Foreskin keratinocyte (primary cell): ENCODE measurements at places on chromosomes 7 and 10. TPM values are rescaled to one million over a fixed set of nuclear protein-coding genes. Genes with fewer than 3 reads are reported as not detected.

The CASD1 gene
- 3.0 and 3.3 TPM in 2 replicates for polyA plus RNA-seq

GRCh38 chr10:127161482-127161881, 34.9 kb downstream of the INSYN2A start:
- DNase-seq = no peak

The GRID2IP gene
- polyA plus RNA-seq = 0.12 TPM in 1 of 2 replicates, not detected in the other

DNA sequence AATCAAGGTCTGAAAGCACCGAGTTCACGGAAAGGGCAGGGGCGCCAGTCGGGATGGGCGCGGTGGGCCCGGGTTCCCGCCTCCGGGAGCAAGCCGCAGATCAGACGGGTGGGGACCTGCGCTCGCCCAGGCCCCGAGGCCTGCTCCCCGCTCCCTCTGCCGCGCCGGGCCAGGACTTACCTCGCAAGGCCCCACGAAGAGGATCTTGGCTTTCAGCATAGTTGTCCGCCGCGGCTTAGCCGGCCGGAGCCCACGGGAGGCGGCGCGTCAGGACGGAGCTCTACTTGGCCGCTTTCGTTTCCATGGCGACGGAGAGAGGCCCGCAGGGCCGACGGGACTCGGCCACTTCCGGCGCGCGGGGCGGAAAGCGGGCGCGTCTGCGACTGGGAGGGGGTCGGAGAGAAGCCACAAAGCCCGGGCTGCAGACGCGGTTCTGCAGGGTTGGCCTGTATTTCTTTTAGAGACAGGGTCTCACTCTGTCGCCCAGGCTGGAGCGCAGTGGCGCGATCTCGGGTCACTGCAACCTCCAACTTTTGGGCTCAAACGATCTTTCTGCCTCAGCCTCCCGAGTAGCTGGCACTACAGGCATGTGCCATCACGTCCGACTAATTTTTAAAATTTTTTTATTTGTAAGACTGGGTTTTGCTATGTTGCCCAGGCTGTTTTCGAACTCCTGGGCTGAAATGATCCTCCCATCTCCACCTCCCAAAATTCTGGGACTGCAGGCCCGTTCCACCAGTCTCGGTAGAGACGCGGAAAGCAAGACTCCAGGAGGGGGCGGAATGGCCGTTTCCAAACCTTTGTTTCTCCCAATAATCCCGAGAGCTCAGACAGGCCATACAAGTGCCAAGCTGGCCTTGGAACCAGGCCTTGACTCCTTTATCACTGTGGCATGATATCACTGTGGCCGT, at the start of gene IFT22:
IFT22 (minus strand) TSS at position 322 of the 911 bp plus-strand sequence; CDS start at position 219, 103 bp downstream.
- DNase-seq = peak; percentile 50
